Putamen (tissue), 1 donor: ENCODE measurements at places on chromosomes 1 and 21.

- peak; percentile 97 for DNase-seq
These were observed 57.6 kb downstream of the DNM3 start for GRCh38 chr1:171898941-171899340.

- DNase-seq = no peak
These were observed 529 bp downstream of the EGLN1 start for GRCh38 chr1:231421546-231421970.

DNA sequence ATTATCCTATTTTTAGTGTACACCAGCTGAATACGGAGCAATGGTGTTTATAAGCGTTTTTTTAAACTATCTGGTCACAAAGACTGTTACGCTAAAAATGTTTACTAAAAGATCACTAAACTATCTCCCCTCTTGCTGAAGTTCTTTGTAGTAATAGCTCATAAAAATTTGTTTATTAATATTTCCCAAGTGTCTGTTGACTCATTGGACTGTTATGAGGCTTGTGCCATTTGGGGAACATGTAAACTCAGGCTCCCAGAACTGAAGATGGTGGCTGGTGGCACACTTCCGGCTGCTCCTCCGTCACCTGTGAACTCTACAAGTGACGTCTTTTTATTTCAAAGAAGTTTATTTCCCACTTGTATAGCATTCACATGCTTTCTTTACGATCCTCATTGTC lies 46.3 kb downstream of the AIDA start:
- no peak for DNase-seq

GRCh38 chr21:45396620-45396995 lies 8.4 kb upstream of the COL18A1 start:
- no peak for DNase-seq

DNA sequence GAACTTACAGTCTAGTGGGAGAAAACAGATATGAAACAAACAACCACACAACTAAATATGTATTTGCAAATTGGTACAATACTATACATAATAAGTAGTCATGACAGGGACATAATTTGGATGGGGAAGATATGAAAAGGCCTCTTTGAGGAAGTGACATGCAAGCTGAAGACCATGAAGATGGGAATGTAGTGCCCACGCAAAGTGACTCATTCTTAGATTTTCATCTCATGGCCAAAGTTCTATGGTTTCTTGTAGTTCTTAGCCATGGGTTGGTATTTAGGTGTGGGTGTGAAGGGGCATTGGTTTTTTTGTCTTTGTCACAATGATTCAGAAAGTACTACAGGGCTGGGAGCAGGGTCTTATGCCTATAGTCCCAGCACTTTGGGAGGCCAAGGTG lies 105.4 kb upstream of the FAM78B start:
- no peak for DNase-seq

- no peak for DNase-seq
These were observed 54.6 kb downstream of the TOMM20 start for GRCh38 chr1:235073968-235074522.

- DNase-seq = no peak
These were observed 67.3 kb upstream of the COX20 start for GRCh38 chr1:244768186-244768585.
